Chondrocyte (in vitro differentiated cells): ENCODE measurements at places on chromosomes 3 and 15. TPM values are rescaled to one million over a fixed set of nuclear protein-coding genes. Genes with fewer than 3 reads are reported as not detected.

GRCh38 chr15:27585041-27585640 lies 514.0 kb downstream of the OCA2 start:
- no peak overlapping the region for H3K27ac ChIP-seq
- H3K4me3 ChIP-seq = no peak overlapping the region
- peaks cover 17% of the 10 kb centered on the region for H3K27me3 ChIP-seq

GRCh38 chr3:132006605-132007204 lies 28.1 kb downstream of the CPNE4 start:
- no peaks in the 10 kb centered on the region for H3K4me1 ChIP-seq
- no peak overlapping the region for H3K27ac ChIP-seq
- no peak overlapping the region for H3K4me3 ChIP-seq
- peaks cover 16% of the 10 kb centered on the region for H3K27me3 ChIP-seq
- no peak for DNase-seq
- H3K36me3 ChIP-seq = no peaks in the 10 kb centered on the region

DNA sequence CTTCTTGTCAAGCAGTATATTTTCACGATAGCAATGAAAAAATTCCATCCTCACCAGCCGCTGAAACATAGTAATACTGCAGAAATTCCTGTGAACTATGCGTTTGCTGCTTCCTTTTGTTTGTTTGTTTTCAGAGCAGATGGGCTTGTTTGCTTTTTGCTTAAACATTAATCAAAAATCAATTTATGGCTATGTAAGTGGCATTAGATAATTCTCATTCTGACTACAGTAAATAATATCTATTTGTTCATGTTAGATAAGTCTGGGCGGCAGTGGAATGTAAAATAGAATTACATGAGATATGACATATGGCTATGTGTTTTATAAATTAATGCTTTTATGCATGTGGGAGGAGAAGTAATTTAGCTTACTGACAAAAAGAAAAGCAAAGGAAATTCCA lies 163.7 kb downstream of the PGPEP1L start:
- H3K4me3 ChIP-seq = no peak overlapping the region
- H3K36me3 ChIP-seq = peaks cover 3% of the 10 kb centered on the region
- no peak overlapping the region for H3K27ac ChIP-seq
- DNase-seq = no peak

DNA sequence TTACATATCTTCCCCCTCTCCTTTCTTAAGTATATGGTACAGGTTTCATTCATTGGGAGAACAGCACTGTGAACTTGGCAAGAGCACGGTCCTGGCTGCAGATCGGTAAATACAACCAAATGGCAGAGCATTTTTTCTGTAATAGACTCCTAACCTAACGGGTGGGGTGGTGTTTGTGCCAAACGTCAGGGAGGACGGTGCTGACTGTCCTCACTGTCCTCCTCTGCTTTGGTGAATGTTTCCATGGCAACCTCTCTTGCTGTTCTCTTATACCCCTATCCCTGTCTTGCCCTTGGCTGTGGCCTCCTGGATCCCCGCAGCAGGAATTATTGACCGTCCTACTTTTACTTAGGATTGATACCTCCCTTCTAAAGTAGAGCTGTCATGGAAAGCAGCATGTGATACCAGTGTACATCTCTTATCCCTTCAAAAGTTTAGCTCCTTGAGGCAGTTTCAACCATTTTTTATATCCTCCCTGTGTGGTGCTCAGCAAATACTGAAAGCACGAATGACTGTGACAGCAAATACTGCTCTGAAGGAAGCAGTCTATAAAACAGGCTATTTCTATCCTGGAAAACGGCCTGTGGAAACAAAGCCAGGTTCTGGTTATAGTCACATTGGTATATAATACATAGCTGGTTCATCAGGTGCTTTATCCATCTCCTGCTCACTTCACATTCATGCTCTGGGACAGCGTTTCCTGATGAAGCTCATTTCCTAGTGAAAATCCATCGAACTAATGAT lies 275.4 kb upstream of the C2CD4B start:
- peaks cover 5% of the 10 kb centered on the region for H3K4me1 ChIP-seq
- no peak overlapping the region for H3K4me3 ChIP-seq
- no peak for DNase-seq
- no peaks in the 10 kb centered on the region for H3K36me3 ChIP-seq
- no peaks in the 10 kb centered on the region for H3K27me3 ChIP-seq
- H3K27ac ChIP-seq = no peak overlapping the region

GRCh38 chr15:50953302-50953701 lies 44.8 kb downstream of the AP4E1 start:
- H3K36me3 ChIP-seq = peaks cover 45% of the 10 kb centered on the region
- peak overlapping the region; percentile 58 for H3K27ac ChIP-seq
- DNase-seq = no peak
- H3K4me3 ChIP-seq = no peak overlapping the region
- no peaks in the 10 kb centered on the region for H3K27me3 ChIP-seq

DNA sequence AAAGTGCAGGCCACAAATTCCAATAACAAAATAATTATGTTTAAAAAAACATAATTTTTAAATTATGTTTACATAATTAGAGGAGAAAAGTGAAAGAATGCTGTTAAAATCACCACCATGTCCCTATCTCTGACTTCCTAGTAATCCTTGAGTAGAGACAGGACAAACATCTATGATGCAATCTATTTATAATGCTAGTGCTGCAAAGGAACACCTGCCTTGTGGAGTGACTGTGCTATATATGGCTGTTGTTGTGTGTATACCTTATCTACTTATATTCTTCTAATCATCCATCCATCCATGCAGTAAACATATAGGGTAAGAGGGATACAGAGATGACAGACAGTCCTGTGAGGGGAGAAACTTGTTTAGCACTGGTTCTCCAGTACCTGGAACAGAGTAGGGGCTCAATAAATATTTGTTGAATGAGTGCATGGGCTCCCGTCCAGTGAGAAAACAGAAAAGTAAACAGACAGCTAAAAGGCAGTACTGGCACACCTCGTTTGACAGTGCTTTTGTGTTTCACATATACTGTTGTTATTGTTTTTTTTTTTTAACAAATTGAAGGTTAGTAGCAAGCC lies 229.3 kb upstream of the UBE2E1 start:
- H3K27ac ChIP-seq = no peak overlapping the region
- DNase-seq = no peak
- no peaks in the 10 kb centered on the region for H3K27me3 ChIP-seq
- peaks cover 42% of the 10 kb centered on the region for H3K4me1 ChIP-seq

DNA sequence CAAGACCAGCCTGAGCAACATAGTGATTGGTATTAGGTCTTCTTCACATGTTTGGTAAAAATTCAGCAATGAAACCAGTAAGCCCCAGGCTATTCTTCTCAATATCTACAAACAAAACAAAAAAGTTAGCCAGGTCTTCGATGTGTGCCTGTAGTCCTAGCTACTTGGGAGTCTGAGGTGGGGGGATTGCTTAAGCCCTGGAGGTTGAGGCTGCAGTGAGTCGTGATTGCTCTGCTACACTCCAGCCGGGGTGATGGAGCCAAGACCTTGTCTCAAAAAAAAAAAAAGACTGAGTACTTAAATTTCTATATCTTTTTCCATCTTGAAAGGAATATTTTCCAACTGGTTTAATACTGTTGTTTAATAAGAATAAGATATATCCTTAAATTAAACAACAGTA lies 106.8 kb downstream of the MBNL1 start:
- peak overlapping the region; percentile 91 for H3K27ac ChIP-seq
- no peak overlapping the region for H3K4me3 ChIP-seq
- no peaks in the 10 kb centered on the region for H3K27me3 ChIP-seq
- H3K36me3 ChIP-seq = no peaks in the 10 kb centered on the region
- no peak for DNase-seq
- peaks cover 75% of the 10 kb centered on the region for H3K4me1 ChIP-seq

GRCh38 chr3:173660645-173661299 lies 263.2 kb downstream of the NLGN1 start:
- DNase-seq = no peak
- no peak overlapping the region for H3K27ac ChIP-seq
- no peak overlapping the region for H3K4me3 ChIP-seq

IL16 gene
- total RNA-seq = 1.1 to 2.5 TPM (median 2.0 TPM) in 3 replicates

SLC2A2 gene
- not detected in 3 replicates for total RNA-seq

DNA sequence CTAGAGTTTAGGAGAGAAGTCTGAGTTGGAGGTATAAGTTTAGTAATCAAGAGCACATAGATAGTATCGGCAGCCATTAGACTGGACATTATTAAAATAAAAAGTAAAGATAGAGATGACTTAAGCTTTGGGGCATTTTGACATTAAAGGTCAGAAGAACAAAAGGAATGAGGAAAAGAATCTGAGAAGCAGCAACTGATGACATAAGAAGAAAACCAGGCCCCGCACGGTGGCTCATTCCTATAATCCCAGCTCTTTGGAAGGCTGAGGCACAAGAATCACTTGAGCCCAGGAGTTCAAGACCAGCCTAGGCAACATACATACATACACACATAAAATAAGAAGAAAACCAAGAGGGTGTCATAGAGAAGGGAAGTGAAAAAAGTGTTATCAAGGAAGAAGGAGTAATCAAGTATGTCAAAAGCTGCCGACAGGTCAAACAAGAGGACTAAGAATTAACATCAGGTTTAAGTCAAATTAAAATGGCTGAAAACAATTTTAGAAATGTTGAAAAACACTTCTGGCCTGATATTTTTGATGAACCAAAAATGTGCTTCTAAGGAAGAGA lies 38.9 kb downstream of the ACAP2 start:
- H3K4me1 ChIP-seq = peaks cover 8% of the 10 kb centered on the region
- DNase-seq = no peak
- no peak overlapping the region for H3K27ac ChIP-seq
- no peaks in the 10 kb centered on the region for H3K27me3 ChIP-seq

GRCh38 chr3:197083486-197083885 lies 53.9 kb upstream of the MELTF start:
- no peak for DNase-seq
- H3K36me3 ChIP-seq = peaks cover 18% of the 10 kb centered on the region
- peaks cover 24% of the 10 kb centered on the region for H3K4me1 ChIP-seq
- H3K27me3 ChIP-seq = no peaks in the 10 kb centered on the region
- H3K4me3 ChIP-seq = no peak overlapping the region

GRCh38 chr15:95024351-95024750 lies 793.0 kb downstream of the MCTP2 start:
- H3K4me1 ChIP-seq = peaks cover 18% of the 10 kb centered on the region
- no peaks in the 10 kb centered on the region for H3K27me3 ChIP-seq
- no peak for DNase-seq
- peaks cover 3% of the 10 kb centered on the region for H3K36me3 ChIP-seq
- no peak overlapping the region for H3K4me3 ChIP-seq

PRR20G gene
- not detected in 3 replicates for total RNA-seq

- no peak overlapping the region for H3K4me3 ChIP-seq
- H3K36me3 ChIP-seq = no peaks in the 10 kb centered on the region
- DNase-seq = no peak
- H3K4me1 ChIP-seq = no peaks in the 10 kb centered on the region
Measured at GRCh38 chr3:69941037-69941436, 58.5 kb upstream of the SAMMSON start.

DNA sequence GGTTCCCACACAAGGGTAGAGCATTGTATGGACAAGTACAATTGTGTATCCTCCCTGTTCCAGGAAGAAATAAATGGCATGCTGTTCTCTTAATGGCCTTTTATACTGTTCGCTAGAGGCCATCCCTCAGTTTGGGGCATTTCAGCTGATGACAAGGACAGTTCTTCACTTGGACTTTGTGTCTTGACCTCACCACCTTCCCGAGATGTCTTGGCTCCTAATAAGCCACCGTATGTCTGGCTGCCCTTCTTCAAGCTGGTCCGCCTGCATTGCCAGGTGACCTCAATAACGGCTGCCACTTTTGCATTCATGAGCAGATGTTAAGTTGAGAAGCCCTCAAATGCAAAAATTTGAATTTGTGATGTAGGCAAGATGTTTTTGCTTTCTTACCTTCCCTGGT lies 24.1 kb downstream of the ZBTB38 start:
- peaks cover 22% of the 10 kb centered on the region for H3K36me3 ChIP-seq
- H3K4me3 ChIP-seq = no peak overlapping the region
- no peak overlapping the region for H3K27ac ChIP-seq
- DNase-seq = no peak
- H3K4me1 ChIP-seq = peaks cover 20% of the 10 kb centered on the region

PPM1L gene
- total RNA-seq = 3.3 to 9.6 TPM (median 8.5 TPM) in 3 replicates

SCG5 gene
- total RNA-seq = 1.3 to 2.6 TPM (median 2.5 TPM) in 3 replicates

DNA sequence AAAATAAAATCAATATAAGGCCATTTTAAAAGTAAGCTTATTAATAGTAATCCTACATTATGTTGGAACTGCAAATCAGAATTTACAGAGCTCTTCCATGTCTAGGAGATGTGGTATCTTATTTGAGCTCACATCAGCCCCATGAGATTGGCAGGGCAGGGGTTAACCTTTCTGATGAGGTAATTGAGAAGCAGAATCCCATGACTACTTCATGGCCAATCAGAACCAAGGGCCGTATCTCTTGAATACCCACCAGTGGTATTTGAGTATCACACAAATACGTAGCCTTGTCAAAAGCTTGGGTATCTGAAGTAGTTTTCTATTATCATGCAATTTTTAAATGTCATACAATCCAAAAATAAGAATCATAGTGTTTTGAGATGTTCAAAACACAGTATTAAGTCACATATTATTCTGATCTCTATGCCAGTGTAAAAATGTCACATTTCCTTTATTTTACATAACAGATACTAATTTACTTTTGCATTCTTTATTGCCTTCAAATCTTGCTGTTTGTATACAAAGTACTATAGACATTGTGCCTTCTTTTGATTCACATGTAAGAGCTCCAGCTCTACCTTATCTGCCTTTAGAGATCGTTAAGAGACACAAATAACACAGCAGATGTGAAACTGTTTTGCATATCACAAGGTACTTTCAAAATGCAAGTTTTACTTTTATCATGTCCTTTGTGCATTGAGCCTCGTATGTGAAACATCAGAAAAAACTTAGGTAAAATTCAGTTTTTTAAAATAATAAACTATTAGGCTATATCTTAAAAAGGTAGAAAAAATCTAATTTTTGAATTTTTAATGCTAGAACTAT lies 251.7 kb upstream of the GOLGA6L4 start:
- H3K27me3 ChIP-seq = no peaks in the 10 kb centered on the region
- H3K27ac ChIP-seq = no peak overlapping the region
- DNase-seq = no peak
- peaks cover 1% of the 10 kb centered on the region for H3K36me3 ChIP-seq

FOXL2 gene
- 0.18 to 0.22 TPM in 2 of 3 replicates, not detected in the other for total RNA-seq

GRCh38 chr3:122076491-122077292 lies 21.5 kb downstream of the CD86 start:
- DNase-seq = no peak
- H3K4me1 ChIP-seq = no peaks in the 10 kb centered on the region
- H3K27ac ChIP-seq = no peak overlapping the region
- no peak overlapping the region for H3K4me3 ChIP-seq
- no peaks in the 10 kb centered on the region for H3K36me3 ChIP-seq

DNA sequence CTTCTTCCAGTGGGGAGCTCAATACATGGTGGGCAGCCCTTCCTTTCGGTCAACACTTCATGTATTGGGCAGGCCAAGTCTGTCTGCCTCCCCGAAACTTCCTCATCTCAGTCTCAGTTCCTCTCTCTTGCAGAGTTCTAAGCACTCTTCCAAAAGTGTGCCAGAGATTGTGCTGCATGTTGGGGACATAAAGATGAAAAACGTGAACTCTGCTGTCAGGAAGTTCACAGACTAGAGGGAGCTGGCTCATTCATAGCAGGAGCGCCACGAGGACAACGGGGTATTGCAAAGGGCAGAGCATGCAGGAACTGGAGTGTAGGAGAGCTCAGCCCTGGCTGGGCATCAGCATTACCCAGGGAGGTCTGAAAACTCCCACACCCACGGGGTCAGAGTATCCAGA lies 15.3 kb upstream of the EPHB3 start:
- no peak overlapping the region for H3K4me3 ChIP-seq
- no peak for DNase-seq
- no peak overlapping the region for H3K27ac ChIP-seq
- peaks cover 4% of the 10 kb centered on the region for H3K4me1 ChIP-seq
